ENCODE measurements at places on chromosomes 5 and 9. TPM values are rescaled to one million over a fixed set of nuclear protein-coding genes. Genes with fewer than 3 reads are reported as not detected.
A peak's percentile ranks its signal among the peaks of the same experiment; 100 is the strongest.

DNA sequence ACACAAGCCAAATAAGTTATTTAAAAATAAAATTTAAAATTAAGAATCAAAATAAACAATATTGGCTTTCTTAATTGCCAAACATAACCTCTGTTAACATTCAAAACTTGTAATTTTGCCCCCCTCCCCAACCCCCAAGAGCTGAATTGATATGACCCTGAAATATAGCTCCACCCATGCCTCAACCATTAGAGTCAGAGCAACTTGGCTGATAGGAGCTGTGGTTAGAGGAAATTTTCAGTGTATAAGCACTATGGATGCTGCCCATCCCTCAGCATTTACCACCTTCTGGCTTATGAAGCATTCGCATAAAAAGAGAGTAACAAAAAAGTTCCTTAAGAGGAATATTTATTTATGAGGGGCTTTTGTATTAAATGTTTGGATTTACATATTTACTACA is 6.1 kb downstream of the POC5 start:
- no peak for DNase-seq

The CREBRF gene
- total RNA-seq: 4.3 TPM

The CACFD1 gene
- 3.9 TPM for total RNA-seq

The HSPB3 gene
- 6.5 TPM for total RNA-seq

DNA sequence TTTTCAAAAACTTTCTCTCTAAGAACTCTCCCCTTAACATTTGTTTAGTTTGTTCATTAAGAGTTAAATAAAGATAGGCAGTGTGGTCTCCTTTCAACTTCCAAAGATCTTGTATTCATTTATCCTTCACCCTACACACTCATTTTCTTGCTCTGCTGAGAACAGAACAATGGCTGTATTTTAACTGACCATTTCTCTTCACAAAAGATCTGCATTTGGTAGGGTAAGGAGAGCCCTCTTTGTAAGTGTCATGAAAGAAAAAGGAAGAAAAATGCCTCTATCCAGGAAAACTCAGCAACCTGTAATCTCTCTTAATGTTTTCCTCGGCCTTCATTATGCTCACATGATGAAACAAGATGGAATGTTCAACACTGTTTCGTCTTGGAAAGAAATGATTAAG is 193.7 kb upstream of the TLE4 start:
- DNase-seq: no peak

GRCh38 chr5:88613051-88613450 is 269.9 kb downstream of the MEF2C start:
- DNase-seq: no peak

The CSF1R gene
- total RNA-seq: not detected

- DNase-seq: no peak
These were observed 15.7 kb downstream of the PTPN3 start for GRCh38 chr9:109482391-109482916.

- no peak for DNase-seq
These were observed 50.1 kb downstream of the TMEM167A start for GRCh38 chr5:83026930-83027687.

The PCDHA9 gene
- total RNA-seq: not detected

The NSA2 gene
- total RNA-seq: 33.1 TPM

DNA sequence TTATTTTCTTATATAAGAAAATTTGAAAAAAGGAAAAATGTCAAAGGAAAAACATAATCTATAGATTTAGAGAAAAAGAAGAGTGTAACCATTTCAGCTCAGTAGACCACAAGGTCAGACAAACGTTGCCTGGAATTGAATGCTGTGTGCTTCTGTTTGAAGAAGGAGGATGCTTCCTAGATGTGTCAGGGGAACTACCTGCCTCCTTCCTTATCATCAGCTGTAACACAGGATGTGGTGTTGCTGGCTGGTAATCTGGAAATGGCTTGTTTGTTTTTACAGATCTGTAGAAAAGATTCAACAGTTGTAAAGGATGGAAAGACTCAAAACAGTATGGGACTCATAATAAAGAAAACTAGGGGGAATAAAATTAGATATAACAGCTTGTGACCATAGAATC is 160.7 kb upstream of the MEF2C start:
- peak; percentile 1 for DNase-seq

The GZMA gene
- not detected for total RNA-seq

DNA sequence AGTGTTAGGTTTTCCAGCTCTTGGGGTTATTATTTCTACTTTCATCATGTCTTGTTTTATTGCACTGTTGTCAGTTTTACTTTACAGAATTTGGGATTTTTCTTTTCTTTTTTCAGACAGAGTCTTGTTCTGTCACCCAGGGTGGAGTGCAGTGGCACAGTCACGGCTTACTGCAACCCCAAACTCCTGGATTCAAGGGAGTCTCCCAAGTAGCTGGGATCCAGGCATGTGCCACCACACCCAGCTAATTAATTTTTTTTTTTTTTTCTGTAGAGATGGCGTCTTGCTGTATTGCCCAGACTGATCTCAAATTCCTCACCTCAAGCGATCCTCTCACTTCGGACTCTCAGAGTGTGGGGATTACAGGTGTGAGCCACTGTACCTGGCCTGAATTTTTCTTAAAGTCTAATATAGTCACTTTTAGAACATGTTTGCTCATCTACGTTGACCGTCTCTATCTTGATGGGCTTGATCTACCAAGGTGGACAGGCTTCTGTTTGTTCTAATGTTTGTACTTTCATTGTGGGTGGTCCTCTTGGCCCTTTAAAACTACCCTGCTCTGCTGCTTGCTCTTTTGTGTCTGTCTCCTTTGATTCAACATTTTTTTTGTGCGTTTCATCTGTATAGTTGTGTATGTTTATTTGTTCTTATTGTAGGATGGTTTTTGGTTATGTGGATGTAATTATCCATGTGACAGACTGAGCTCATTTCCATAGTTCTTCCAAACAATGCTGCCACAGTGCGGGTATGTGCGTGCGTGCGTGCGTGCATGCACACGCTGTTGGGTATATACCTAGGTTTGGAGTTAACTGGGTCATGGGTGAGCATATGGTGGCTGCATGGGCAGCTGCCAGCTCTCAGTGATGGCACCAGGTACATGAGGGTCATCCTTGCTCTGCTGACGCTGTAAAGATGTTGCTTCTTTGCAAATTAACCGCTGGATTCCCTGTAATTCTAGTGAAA is 18.1 kb downstream of the PRRC2B start:
- no peak for DNase-seq

- DNase-seq: no peak
These were observed 151.5 kb downstream of the ISOC1 start for GRCh38 chr5:129246088-129246487.

DNA sequence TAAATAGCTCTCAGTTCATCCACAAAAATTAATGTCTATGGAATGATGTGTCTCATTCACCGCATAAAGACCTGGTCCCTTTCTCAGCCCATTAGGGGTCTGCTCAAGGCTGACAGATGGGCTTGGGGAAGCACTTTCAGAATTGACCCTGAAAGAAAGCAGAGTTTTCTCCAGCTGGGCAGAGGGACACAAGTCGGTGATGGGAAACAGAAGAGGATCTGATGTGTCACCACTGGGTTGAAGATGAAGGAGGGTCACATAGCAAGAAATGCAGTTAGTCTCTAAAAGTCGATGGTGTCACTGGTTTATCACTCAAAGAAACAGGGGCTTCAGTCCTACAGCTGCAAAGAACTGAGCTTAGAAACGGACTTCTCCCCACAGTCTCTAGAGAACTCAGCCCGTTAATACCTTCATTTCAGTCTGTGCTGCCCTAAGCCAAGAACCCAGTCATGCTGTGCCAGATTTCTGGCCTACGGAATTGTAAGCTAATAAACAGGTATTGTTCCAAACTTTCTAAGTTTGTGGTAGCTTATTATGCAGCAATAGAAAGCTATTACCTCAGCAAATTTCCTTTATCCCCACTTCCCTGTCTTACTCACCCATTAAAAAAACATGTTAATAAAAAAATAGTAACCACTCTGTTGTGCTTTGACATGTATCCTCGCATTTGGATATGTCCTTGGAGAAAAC is 64.6 kb downstream of the ADAMTS12 start:
- no peak for DNase-seq

The C9orf50 gene
- not detected for total RNA-seq

DNA sequence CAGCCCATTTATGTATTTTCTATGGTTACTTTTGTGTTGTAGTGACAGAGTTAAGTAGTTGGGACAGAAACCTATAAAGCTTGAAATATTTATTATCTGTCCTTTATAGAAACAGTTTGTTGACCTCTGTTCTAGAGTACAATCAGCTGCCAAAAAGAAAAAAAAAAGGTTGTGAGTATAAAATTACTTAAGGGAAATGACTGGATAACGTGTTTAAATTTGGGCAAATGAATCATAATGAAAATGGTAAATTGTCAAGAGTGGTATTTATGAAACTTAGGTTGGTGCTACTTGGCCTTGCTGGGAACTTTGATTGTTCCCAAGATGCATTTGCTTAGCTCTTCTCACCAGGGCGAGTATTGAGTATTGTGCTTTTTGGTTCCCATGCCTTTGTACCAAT is 70.2 kb upstream of the IL6ST start:
- no peak for DNase-seq

DNA sequence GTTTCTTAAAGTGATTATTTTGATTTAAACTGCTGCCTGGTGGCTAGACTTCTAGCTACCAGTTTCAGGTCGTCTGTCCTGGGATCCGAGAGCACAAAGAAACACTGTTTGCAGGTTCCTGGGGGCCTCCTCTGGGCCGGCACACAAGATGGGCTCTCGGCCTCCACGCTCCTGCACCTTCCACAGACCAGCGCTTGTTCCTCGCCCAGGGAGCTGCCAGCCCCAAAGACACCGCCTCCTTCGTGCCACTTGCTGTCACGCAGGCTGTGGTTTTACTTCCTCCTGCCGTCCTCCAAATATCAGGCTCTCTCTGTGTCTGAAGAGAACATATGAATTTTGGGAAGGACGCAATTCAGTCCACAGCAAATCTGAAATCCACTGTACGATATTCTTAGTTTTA is 105.8 kb downstream of the ROR2 start:
- no peak for DNase-seq

The DBH gene
- not detected for total RNA-seq

DNA sequence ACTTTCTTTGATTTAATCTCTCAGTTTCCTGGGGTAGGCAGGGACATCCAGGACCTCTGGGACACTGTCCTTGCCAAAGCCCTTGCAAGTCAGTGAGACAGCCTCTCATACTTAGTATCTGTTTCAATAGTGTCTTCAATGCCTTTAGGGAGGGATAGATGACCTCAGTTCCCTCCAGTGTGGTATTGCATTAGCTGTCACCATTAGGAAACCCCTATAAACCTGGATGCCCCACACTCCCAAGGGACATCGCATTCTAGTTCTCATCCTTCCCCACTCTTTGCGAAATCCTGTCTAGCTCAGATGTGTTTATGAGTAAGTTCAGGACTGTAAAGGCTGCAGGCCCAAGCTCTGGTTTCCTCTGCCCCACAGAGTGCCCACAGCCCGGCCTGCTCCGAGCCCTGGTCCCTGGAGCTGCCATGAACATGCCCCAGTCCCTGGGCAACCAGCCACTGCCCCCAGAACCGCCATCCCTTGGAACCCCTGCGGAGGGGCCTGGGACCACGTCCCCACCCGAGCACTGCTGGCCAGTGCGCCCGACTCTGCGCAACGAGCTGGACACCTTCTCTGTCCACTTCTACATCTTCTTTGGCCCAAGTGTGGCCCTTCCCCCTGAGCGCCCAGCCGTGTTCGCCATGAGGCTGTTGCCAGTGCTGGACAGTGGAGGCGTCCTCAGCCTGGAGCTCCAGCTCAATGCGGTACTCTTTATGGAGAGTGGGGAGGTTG is 13.2 kb downstream of the TMEM8B start:
- no peak for DNase-seq

The GALNT12 gene
- 0.22 TPM for total RNA-seq

GRCh38 chr5:172716796-172717313 is 54.1 kb downstream of the DUSP1 start:
- DNase-seq: peak; percentile 74

DNA sequence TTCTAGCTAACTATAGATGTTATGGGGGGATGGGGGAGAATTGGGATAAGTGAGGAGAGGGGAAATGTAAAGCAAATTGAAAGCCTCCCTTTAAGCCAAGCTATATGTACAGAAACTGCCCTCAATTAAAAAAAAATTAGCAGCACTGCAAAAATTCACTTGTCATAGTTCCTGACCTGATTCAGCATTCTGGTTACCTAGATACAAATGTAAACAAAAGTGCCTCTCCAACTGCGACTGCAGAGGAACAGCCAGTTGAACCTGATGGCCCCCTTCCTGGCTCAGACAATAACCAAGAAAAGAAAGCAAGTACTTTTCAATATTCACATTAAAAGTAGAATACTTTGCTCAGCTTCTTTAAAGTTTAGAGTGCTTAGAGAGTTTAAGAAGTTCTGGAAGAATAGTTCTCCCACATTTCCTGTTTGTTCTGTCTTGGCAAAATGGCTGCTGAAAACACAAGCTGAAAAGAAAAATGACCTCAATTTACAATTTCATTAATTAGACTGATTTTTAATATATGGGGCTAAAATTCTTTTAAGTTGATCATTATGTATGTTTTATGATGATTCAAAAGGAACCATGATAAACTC is 1.5 kb downstream of the FAM81B start:
- no peak for DNase-seq

DNA sequence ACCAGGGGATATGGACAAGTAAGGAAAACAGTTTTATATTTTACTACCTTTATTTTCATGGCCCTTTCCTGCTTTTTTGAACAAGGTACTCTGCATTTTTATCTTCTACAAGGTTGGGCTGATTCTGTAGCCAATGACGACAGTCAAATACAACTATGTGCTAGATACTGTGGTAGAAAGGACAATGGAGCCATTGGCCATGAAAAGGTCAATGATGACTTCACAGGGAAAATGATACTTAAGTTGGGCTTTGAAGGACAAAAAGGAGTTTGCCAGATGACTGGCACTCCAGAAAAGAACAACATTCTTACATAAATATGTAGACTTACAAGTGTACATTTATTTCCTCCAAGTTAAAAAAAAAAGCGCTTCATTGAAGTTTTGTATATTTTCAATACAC is 663 bp downstream of the INSL6 start:
- no peak for DNase-seq

DNA sequence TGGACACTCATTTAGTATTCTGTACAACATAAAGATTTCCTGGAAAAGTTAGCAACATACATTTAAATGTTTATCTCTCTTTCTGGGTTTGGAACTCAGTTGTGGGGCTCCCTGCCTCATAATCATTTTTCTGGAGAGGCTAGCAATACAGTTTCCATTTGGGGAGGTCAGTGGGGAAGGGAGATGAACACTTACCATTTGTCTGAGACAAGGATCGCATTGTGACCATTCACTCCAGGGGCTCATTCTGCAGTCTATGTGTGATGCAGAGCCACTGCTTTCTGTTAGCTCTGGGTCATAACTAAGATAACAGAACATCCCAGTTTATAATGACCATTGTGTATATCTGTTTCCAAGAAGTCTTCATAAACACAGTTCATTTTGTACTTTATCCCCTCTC is 22.4 kb downstream of the C9 start:
- DNase-seq: no peak

GRCh38 chr5:172837640-172838039 is 3.6 kb downstream of the ERGIC1 start:
- DNase-seq: no peak

The GCNT1 gene
- total RNA-seq: 4.8 TPM

The CCL19 gene
- not detected for total RNA-seq
